ENCODE measurements at places on chromosomes 7 and 10.

GRCh38 chr7:100019908-100020307, 4.5 kb downstream of the ZKSCAN1 start:
- no peak for DNase-seq

DNA sequence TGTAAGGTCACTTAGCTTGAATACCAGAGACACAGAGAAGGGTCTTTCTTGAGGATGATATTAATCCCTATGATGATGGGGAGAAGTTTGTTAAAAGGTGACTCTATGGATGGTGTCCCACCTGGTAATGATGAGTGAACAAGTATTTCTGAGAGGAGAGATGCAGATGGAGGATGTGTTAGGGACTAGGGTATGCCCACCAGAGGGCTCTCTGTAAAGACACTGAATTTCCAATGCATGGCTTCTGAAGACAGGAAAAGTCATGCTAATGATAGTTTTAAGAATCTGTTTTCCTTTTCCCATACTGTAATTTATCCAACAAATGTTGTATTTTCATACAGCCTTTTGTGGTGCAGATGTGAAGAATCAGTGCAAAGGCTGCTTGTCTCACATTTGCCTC, 1250.9 kb upstream of the CELF2 start:
- no peak for DNase-seq

DNA sequence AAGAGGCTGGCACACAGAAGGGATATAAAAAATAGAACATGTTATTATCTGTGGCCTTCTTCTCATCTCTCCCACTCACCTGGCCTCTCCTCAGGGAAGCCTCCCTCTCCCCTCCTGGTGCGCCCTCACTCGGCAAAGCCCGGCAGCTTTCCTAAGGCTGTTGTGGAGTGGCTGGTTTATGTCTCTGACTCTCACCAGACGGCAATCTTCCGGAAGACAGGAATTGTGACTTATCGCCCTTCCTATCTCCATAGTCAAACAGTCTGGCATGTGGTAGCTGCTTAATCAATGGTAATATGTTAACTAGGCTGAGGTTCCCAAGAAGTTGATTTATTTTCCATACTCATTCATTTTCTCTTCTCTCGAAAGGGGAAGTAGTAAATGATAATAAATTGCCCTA, 78.7 kb downstream of the ATXN7L1 start:
- no peak for DNase-seq

- no peak for DNase-seq
Observed at GRCh38 chr10:29229258-29229705, 59.6 kb upstream of the LYZL1 start.

DNA sequence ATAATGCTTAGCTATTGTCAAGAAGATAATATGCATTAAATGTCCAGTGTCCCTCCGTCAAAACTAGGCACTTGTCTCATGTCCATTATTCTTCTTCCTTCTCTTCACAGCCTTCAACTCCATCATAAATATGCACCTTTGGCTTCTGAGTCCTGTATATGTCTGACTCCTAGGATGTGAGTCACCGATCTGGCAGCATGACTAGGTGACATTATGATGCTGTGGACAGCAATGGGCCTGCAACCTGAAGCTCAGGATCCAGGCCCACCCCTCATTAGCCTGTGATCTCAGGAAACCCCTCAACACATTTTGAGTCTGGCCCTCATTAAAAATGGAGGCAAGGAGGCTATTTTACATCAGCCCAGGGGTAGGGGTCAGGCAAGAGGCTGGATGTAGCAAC, 362.5 kb upstream of the ZMIZ1 start:
- no peak for DNase-seq

DNA sequence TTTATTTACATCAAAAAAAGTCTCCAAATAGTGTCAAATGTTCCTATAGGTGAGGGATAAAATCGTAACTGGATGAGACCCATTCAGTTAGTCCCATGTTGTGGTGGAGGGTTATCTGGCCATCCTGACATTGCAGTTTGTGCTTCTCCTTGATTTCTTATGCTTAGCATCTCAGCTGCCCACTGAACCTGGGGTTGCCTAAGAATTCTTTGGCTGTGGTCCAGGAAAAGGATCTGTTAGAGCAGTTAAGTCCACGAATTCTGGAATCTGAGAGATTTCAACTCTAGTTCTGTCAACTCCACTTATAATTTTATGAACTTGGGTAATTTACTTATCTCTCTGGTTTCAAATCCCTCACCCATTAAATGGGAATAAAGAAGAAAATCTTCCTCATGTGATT, 1673.4 kb downstream of the REEP3 start:
- no peak for DNase-seq

DNA sequence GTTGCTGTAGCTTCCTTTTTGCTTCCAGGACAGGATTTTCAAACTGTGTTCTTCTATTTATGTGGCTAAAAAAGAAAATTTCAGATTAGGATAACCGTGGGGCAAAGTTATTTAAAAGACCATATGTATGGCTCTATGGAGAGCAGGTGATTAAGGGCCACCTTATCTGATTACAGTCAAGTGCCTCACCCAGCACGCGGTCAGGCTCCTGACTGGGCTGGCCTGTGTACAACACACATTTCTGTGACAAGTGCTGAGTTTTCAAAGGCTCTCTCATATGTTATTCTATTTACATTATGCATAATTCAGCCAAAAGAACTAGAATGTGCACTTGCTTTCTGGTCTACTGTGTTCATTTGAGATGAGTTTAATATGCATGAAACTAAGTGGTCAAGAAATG, 547.4 kb downstream of the PHTF2 start:
- DNase-seq: no peak

DNA sequence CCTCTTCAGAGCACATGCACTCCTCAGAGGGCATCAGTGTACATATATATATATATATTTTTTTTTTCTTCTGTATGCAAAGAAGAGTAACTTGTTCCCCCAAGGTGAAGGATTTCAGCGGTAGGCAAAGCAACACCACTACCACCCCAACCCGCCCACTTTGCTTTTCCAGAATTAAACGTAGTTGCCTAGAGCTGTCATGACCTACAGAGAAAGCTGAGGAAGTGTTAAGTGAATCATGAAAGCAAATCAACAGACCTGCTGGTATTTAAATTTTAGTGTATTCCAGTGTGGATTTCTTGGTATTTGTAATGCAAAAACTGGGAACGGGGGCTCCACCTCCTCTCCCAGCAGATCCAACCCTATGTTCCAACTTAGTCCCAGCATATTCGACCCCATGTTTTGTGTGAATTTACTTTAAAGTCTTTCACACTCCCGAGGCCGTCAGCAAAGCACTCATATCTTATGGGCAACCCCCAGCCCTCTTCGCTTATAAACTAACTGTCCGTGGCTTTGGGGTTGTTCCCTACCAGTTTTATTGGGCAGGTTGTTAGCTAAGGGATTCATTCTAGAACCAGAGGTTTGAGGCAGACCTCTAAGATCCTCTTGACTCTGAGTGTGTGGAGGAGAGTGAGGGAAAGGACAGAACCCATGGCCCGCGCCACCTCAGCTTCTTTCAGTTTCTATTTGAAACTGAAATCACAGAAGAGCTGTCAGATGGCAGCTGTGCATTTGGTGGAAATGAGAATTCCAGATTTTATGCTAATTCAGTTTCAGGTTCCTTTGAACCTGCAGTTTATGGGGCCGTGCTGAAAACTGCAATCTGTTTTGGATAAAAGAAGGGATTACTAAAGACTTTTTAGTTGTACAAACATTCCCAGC, 450.2 kb upstream of the GALNT17 start:
- no peak for DNase-seq

- no peak for DNase-seq
Observed at GRCh38 chr7:96143495-96144259, 178.2 kb downstream of the SLC25A13 start.

Measured in AML-193 (cell line).